ENCODE measurements at places on chromosomes 7 and 10.

DNA sequence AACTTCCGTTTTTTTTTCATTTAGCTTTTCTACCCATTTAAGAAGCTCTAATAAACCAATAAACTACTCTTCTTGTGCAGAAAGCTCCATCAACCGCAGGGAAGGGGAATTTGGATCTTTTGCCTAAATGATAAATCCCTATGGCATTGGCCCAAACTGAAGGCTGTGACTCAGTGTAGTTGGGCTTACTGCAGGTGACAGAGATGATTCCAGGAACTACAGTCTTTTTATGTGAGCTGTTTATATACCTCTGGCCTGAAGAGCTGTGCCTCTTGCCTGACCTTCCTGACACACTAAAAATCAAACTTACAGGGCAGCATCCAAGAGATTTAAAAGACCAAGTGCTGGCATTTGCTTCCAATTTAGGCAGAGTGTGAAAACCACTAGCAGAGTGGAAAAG lies 25.2 kb downstream of the ABCB1 start:
- no peak for DNase-seq

GRCh38 chr10:95513008-95513589 lies 48.1 kb downstream of the SORBS1 start:
- DNase-seq = no peak

DNA sequence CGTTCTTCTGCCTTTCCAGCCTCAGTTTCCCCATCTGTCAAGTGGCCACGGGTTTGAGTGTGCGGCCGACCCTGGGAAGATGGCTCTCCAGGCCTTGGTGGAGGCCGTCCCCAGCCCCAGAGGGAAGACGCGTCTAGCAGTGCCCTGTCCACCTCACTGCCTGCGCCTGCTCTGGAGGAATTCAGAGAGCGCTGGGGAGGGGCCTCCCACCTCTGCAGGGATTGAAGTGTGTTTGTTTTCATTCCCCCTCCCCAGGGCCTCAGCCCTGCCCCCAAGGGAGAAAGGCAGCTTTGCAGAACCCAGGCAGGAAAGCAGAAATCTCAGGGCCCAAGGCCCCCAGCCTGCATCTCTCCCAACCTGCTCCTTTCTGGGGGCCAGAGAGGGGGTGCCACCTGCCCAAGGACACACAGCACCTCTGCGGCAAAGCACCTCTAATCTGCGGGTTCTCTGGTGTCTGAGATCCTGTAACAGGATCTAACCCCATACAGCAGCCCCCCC lies 91.0 kb downstream of the MICALL2 start:
- no peak for DNase-seq

DNA sequence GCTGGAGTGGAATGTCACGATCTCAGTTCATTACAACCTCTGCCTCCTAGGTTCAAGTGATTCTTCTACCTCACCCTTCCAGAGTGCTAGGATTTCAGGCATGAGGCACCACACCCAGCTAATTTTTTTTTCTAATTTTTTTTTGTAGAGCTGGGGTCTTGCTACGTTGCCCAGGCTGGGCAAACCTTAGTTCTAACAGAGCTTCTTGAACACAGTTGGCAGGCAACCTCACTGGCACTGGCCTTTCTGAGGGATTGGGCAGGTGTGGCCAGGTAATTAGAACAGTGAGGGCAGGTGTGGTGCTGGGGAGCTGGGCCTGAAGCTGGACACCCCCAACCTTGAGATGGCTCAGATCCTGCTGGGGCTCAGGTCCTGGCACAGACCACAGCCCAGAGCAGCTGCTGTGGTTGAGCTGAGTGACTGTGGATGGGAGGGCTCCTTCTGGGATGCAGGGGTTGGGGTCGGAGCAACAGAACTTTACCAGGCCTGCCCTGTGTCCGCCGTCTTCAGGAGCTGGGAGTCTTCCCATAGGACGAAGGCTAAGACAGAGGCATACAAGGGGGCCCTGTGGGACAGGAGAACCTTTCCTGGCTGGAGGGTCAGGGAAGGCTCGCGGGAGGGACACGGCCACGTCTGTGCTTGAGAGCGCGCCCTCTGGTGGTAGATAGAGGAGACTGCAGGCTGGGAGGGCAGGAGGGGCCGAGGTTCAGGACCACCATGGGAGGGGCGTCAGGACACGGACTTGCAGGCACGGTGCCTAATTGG lies 48.2 kb downstream of the COL26A1 start:
- no peak for DNase-seq

- DNase-seq = no peak
Observed at GRCh38 chr7:74454021-74454924, 567 bp downstream of the GTF2IRD1 start.

GRCh38 chr10:114176511-114176910 lies 2.5 kb upstream of the CCDC186 start:
- DNase-seq = no peak

DNA sequence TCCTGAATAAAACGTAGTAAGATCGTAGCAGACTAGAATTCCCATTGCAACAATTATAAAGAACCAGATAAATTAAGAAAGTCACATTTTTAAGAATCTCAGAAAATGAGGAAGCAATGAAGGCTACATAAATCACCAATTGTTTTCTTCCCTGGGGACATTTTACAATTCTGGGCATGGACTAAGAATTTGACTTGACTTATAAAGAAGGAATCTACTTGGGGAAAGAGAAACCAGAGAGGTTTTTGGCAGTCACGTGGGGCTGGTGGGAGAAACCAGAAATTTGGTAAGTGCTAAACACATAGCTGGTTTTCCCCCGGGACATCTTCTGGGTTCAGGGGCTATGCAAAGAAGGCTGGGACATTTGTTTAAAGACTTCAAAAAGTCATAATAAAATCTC lies 109.8 kb upstream of the IL6 start:
- no peak for DNase-seq

GRCh38 chr10:132133005-132133404 lies 53.7 kb upstream of the DPYSL4 start:
- DNase-seq = no peak

- DNase-seq = no peak
Observed at GRCh38 chr10:123999956-124000615, 93.3 kb downstream of the CHST15 start.

DNA sequence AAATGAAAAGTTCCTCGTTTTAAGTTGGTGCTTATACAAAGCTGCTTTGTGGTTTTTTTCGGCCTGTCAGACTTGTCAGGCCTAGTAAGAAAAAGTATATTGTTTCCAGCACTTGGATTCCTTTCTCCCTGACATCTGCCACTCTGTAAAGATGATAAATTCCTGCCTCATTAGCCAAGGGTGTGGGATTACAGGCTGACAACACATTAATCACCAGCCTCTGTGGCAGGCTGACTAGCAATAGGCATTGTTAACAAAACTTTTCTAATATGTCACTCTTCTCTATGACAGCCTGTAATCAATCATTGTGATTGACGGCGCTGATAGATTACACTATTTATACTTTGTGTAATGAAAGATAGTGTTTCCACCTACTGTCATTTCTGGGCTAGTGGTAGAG lies 682.5 kb downstream of the LRMDA start:
- no peak for DNase-seq

DNA sequence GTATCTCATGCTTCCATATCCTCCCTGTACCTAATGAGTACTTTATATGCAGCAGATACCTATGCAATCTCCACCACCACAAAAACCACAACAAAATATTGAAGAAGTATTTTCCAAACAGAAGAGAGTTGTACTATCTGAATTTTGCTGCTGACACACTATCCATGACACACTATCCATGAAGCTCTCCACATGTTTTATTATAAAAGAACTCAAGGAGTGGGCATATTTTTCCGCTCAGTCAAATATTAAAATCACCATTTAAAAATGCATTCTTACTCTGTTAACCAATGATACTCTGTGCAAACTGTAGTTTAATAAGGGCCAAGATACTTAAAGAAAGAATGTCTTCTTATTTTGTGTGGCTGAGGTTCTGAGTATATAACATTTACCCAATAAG lies 2.8 kb downstream of the BET1 start:
- DNase-seq = no peak

DNA sequence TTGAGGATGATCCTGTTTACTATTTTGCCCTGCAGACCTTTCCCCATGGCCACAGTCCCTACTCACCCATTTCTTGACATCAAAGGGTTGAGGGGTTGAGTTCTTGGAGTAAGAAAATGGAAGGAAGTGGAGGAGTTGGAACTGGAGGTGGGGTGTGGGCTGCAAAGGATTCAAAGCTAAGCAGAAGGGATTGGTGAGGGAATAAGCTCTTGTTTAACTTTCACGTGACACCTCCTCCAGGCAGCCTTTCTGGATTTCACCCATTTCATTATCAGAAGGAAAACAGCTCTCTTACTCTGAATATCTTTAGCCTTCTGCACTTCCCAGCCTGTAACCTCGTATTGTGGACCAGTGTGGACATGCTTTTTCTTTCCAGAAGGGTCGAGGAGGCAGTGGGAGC lies 13.7 kb downstream of the MOSPD3 start:
- no peak for DNase-seq

DNA sequence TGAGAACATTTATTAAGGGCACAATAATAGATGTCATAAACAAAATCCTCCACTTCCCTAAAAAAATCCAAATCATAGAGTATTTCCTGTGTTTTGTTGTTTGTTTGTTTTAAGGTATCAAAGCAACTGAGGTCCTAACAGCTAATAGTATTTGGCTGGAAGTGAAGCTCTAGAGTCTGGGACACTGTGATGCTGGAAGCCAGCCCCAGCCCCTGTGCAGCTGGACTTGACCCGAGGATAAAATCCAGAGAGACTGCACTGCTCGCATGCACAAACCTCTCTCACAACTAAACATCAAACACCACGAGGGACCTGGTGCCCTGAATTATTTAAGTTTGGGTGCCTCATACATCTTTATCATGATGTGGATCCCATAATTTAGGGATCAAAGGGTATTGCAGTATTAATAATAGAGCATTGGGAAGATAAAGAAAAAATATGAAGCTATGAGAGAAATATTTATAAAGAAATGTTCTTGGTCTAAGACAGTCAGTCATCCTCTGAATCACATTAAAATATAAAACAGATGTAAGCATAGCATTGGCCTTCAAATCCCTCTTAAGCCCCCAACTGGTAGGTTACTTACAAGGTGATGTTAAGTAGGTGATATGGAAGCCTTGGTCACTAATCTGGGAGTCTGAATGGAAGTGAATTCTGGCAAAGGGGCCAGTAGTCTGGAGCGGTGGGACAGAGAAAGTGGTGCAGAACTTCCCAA lies 44.4 kb downstream of the CUBN start:
- no peak for DNase-seq

GRCh38 chr7:12687718-12688171 lies 312 bp downstream of the ARL4A start:
- no peak for DNase-seq

- DNase-seq = no peak
Observed at GRCh38 chr7:36071605-36072004, 81.4 kb upstream of the EEPD1 start.

GRCh38 chr10:63525021-63525420 lies 3.8 kb downstream of the REEP3 start:
- no peak for DNase-seq

DNA sequence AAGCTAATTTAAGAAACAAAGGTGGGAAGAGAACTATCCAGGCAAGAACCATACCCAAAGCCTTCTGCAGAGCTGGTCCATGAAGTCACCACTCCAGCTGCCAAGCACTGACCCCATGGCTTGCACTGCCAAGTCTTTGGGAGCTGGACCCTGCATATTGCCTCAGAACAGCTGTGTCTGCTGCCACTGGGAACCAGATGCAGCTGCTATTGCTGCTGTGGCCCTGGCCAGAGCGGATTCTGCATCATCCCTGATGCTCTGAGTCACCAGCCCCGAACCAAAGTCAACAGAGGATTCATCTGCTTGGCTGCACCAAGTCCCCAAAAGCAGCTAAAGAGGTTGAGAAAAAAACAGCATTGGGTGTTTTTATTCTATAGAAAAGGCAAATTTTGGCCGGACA lies 39.2 kb upstream of the GSAP start:
- no peak for DNase-seq

GRCh38 chr7:39504963-39505362 lies 61.2 kb upstream of the YAE1 start:
- DNase-seq = no peak

DNA sequence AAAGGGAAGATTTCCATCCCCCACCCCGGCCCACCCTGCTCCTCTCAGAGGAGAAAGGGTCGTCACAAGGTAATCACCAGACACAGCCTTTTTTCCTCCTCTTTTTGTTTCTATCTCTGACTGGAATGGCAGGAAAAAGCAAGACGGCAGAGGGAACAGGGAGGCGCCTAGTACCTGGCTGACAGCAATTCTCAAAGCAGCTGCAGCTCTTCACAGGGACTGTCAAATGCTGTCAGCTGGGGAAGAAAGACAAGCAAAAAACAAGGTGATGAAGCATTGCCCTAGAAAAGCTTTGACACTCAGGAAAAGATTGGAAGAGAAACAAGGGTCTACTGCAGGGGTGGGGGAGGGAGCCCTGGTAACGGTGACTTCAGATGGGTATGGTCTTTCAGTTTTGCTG lies 52.7 kb downstream of the GNA12 start:
- DNase-seq = no peak

DNA sequence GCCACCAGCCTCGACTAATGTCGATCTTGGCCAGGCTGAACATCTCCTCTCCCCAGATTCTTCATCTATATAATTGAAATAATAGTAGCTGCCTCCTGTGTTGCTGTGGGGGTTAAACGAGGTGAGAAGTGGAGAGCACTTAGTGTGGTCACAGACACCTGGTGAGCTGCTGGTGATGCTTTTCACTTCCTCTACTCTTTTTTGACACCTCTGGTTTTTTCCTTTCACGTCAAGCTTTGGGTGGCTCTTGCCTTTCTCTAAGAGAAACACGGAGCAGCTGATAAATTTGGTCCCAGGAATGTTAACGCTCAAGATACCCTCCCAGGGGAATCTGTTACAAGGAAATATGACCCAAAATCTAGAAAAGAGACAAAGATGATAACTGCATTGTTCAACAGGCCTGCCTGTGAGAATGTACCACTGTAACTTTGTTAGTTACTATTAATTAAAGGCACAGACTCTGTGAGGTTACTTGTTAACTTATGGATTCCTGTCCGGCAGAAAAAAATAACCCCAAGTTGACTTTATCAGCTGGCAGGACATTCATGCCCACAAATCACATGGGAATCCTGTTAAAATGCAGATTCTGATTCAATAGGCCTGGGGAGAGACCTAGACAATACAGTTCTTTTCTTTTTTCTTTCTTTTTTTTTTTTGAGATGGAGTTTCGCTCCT lies 9.5 kb upstream of the NPFFR1 start:
- DNase-seq = no peak

- DNase-seq = no peak
Observed at GRCh38 chr7:128456255-128456725, 612 bp downstream of the HILPDA start.

DNA sequence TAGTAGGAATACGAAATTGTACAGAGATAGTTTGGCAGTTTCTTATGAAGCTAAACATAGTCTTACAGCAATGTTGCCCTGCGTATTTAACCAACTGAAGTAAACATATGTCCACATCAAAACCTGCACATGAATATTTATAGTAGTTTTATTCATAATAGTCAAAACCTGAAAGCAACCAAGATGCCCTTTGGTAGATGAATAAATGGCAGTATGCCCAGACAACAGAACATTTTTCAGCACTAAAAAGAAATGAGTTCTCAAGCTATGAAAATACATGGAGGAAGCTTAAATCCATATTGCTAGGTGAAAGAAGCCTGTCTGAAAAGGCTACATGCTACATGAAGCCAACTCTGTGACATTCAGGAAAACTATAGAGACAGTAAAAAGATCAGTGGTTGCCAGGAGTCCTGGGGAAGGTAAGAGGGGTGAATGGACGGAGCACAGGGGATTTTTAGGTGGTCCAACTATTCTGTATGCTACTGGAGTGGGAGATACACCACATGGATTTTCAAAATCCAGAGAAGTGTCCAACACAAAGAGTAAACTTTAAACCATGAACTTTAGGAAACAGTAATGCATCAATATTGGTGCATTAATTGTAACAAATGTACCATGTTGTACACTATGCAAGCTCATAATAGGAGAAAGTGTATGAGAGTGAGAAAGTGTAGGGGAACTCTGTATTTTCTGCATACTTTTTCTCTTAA lies 17.6 kb downstream of the GPRIN2 start:
- DNase-seq = no peak
